ENCODE measurements at places on chromosomes 1 and 21.

- no peak for DNase-seq
These were observed 2.8 kb downstream of the NRIP1 start for GRCh38 chr21:15061747-15062605.

DNA sequence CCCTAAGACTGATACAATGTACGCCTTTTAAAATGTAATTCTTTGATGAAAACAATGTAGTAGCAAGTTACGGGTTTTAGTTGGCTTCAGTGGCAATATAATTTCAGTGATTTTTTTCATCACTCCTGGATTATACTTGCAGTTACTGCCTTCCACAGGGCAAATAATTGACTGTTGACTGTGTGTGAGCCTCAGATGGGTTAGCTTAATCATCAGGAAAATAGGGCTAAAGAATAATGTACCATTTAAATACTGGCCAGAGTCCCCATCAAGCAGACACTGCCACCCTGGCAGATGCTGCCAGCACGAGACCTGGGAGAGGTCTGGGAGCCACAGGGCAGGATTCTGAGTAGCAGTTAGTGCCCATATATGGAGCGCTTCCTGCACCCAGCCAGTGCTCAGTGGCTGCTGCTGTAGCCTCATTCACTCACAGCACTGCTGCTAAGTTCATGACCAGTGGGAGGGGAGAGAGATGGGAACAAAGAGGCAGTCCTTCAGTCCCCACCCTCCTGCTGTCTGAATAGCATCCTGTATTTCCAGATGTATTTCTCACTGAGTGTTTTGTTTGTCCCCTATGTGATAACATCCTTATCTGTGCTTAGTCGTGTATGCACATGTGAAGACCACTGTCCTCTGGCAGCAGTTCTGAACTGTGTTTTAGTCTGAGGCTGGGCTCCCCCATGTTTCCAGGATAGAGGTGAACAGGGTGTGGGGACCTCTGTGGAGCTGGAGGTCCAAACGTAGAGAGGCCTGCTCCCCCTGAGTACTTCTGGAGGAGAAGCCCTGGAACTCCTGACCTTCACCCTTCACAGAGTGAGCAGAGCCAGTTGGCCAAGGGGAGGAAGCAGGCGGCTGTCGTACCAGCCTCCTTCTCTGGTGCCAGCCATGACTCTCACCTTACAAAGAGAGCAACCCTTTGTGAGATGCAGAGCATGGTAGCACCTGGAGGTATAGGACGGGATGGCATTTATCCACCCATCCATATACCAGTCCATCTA is 80.4 kb downstream of the ADARB1 start:
- DNase-seq = no peak

DNA sequence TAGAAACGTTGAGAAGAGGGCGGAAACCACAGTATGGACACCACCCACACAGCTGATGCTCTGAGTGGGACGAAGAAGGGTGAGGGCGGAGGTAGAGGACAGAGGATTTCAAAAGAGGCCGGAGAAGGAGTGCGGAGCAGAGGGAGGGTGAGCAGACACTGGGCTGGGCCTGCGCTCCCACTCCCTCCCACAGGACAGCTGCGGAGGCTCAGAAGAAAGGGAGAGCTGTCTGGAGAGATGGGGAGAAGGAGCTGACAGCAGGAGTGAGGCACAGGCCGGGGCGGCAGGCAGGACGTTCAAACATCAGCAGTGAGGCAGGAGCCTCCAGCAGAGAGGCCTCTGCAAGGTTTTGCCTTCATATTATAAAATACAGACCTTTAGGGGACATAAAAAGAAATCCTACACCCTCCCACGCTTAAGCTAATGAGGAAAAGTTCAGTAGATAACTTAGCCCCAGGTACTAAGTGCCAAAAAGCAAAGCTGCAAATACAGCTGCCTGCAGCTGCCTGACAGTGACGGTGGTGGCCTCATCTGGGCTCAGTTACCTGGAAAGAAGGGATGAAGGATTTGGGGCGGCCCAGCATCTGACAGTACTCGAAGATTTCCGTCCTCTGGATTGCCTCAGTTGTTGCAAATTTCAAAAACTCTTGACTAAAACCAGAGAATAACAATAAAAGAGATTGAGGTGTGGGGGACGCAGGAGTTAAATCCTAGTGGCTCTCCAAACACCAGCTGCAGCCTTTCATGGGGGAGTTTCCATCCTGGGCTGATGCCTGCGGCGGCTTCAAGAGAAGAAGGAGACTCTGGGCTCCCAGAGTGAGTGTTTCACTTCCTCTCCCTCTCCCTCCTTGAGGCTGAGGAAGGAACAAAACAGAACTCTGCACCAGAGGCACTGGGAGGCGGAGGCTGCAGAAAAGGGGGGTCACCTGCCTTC is 25.6 kb downstream of the SEC16B start:
- no peak for DNase-seq

DNA sequence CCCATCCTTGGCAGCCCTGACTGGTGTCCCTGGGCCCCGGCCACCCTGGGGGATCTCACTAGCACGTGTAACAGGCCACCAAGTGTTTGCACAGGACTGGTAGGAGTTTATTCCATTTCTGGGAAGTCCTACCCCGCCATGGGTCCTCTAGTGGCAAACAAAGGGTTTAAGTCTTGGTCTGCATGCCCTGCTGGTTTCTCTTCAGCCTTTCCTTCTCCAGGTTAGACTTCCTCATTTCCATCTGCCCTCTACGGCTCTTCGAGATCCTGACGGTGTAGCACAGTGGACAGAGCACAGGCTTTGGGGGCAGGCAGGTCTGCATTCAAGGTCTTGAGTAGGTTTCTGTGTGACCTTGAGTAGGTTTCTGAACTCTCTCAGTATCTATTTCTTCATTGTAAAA is 2.8 kb downstream of the AGTRAP start:
- no peak for DNase-seq

DNA sequence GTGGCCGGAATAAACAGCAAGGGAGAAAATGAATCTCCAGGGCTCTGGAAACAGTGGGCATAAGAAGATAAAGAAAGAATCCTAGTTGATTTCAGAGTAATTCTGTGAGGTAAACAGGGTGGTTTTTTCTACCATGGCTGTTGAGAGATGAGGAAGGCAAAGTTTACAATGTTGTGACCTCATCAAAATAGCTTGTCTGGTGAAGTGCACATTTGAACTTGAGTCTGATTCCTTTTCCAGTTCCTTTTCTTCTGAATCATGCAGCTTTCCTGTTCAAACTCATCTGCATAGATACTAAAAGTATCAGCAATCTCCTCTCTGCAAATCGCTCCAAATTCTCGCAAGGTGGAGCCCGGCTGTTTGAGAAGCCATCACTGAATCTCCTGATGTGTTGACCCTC is 161.7 kb downstream of the PLPP3 start:
- DNase-seq = no peak

All from HuH-7.5 (cell line).